ENCODE measurements at places on chromosomes 3 and 15. TPM values are rescaled to one million over a fixed set of nuclear protein-coding genes. Genes with fewer than 3 reads are reported as not detected.

Gene CGNL1
- total RNA-seq = under 0.01 TPM

Gene CORO2B
- 14.0 TPM for total RNA-seq

Gene GOLGA8K
- total RNA-seq = not detected

Gene LRRC49
- 9.8 TPM for total RNA-seq
